Stimulated activated CD4-positive, alpha-beta T cell treated with anti-CD3 and anti-CD28 coated beads, TNF-alpha, amount 100 ng/mL, for 24 hours (primary cell): ENCODE measurements at places on chromosomes 11 and 22.

DNA sequence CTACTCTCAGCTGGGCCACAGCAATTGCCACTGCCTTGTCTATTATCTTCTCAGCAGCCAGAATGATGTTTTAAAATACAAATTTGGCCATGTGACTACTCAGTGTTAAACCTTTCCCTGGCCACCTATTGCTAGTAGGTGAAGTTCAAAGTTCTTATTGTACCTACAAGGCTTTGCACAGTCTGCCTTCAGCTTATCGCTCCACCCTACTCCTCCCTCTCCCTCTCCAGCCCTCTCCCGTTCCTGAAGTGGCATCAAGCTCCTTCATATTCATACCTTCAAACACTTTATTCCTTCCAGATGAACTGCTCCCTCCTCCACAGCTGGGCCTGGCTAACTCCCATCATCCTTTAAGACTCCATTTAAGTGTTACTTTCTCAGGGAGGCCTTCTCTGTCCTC is 37.3 kb downstream of the OR10A6 start:
- no peak for DNase-seq

DNA sequence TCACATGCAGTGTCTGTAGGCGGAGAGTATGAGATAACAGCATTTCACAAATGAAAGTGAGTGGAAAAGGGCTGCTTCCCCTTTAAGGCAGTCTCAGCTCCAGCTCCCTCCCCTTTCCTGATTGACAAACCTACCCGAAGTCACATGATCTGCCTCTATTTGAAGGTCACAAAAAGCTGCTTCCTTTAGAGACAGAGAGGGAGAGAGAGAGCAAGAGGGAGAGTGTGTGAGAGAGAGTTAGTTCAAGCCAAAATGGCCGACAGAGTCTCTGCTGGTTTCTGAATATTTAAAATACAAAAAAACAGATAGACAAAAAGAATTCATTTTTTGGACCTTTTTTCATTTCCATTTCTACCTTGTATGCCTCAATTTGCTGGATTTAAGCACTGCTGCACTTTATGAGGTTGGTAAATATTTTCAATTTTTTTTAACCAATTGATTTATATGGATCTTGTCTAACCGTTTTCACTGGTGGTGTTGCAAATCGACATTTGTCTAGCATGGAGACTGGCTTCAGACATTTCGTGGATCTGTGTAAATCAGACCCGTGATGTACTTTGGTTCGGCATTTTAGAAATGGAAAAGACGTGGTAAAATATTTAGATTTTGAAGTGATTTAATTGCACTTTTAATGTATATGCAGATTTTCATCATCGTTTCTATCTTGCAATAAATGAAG is at the start of gene TNRC6B:
Gene TNRC6B (plus strand): TSS at position 188 of the 679 bp plus-strand sequence. CDS start 211 bp downstream, at position 399.
- DNase-seq = peak; percentile 55

DNA sequence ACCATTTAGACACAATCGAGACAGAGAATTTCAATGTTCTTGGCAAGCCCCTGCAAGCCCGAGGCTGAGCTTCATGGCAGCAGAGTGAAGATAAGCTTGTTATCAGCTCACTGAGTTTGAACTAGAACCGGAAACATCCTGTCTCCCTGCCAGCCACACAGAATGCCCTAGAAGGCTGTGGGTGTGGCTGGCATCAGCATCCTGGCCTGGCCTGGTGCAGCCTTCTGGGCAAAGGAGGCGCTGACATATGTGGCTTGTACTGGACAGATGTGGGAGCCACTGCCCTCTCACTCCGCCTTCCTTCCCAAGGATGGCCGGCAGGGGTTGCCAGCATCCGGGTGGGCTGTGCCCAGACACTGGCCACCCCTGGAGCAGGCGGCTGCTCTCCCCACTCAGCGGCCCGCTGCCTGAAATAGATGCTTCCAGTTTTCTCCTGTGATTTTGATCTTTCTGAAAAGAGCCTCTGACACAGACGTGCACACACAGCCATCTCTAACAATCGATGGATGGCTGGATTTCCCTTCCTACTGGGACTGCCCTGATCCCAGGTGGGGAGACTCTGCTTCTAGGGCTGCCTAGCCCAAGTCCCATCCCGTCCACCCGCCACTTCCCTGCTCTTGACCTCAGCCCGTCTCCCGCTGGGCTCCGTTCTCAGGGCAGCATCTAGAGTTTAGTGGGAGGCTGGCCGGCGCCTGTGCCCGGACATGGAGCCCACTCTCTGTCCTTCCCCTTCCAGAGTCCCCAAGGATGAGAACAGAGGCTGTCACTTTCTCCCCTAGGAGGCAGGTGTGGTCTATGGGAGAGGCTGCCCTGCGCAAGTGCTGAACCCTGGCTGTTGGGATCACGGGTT is 149.7 kb downstream of the CTTN start:
- no peak for DNase-seq

DNA sequence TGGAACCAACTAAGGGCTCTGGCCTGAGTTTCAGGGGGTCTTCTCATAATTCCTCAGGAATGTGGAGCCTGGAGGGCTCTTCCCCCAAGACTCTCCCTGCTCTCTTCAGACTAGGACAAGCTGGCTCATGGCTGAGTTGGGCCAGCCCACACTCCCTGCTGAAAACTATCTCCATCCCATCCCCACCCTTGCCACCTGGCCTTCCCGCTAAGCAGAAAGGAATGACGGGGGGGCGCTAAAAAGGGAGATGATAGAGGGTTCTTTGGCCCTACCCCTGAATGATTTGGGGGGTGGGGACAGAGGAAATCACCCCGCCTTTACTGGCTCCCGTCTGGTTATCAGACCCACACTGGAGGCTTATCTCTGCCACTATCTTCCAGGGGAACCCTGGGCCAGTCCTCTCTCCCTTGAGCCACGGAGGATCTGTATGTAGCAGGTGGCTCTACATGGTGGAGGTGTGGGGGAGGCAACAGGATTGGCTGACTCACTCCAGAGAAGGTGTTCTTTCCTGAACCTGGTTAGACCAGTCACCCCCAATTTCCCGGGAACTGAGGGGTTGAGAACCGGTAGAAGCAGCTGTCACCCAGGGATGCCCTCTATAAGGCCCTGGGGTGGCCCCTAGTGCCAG is 5.7 kb downstream of the SMTN start:
- DNase-seq = no peak

- no peak for DNase-seq
Observed at GRCh38 chr11:65485920-65486219, 13.0 kb upstream of the MALAT1 start.

DNA sequence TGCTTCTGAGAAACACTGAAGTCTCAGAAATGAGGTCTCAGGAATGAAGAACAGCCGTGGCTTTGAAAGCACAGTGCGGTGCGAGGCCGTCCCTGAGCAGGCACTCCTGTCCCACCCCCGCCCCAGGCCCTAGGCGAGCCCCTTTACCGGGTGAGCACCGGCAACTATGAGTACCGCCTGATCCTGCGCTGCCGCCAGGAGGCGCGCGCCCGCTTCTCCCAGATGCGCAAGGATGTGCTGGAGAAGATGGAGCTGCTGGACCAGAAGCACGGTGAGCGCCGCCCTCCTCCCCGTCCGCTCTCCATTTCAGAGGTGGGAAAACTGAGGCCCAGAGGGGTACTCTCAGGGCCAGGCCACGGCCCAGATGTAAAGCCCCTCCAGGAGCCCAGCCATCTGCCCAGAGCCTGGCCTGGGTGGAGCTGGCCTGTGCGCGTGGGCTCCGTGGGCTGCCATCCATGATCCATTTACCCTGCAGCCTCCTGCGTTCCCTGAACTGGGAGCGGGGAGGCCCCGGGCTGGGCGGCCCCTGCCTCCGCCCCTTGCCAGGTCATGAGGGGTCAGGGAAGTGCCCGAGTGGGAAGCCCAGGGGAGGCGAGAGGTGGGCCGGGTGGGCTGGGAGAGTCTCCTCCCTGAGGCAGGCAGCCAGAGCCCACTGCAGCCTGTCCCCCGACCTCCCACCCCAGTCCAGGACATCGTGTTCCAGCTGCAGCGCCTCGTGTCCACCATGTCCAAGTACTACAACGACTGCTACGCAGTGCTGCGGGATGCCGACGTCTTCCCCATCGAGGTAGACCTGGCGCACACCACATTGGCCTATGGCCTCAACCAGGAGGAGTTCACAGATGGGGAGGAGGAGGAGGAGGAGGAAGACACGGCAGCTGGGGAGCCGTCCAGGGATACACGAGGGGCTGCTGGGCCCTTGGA is 9.5 kb downstream of the SLC16A8 start:
- DNase-seq = no peak

DNA sequence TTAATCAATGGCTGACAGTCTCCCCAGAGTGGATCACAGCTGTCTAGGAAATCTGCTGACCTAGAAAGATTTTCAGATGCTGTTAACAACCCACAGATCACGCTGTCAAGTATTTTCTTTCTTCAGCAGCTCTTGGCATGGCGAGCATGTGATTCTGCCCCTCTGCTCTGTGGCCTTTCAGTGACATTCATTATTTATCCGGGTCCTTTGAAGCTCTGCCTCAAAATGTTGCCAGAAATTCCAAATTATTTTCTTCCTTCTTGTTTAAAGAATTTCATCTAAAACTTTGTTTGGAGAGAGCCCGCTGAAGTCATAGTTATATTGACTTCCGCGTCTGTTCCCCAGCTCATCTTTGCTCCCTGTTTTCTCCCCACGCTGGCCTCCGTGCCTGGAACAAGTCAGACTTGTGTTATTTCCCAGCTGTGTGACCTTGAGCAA is 134.1 kb downstream of the COMMD9 start:
- no peak for DNase-seq

DNA sequence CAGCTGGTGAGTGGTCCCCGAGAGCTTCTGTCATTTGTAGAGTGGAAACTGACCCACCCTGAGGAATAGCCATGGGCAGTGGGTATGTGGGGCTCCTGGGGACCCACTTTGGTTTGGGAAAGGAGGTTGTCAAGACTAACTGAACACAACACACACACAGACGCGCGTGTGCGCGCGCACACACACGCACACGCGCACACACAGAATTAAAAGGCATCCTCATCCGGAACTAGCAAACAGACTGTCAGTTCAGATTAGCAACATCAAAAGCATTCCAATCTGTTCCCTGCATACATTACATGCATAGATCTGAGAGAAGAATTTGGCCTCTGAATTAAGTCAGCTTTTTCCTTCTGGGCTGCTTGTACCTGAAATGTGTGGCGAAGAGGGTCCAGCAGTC is 284.7 kb downstream of the ST3GAL4 start:
- no peak for DNase-seq

DNA sequence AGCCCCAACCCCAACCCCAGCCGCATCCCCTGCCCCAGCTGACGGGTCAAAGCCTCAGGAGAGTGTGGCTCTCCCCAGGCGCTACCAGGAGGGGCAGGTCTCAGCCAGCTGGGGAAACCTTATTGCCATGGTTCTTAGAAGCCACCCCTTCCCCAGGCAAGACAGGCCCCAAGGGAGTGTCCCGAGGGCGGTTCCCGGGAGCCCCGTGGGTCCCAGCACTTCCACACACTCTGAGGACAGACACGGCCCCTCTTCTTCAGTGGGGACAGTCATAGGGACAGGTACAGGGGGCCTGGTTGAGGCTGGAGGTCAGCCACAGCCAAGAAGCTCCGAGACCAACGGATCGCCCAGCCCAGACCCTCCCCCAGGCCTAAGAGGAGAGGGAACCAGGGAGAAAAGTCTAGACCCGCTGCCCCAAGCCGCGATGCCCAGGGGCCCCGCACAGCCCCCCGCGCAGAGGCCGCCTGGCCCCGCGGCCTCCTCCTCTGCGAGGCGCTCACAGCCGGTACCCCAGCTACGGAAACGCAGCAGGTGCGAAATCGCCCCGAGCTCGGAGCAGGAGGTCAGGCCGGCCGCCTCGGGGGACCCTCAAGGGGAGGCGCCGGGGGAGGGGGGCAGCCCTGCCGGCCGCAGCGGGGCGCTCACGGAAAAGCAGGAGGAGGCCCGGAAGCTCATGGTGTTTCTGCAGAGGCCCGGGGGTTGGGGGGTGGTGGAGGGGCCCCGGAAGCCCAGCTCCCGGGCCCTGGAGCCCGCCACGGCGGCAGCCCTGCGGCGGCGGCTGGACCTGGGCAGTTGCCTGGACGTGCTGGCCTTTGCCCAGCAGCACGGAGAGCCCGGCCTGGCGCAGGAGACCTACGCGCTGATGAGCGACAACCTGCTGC is 2.6 kb downstream of the KLHDC7B start:
- no peak for DNase-seq

- no peak for DNase-seq
Observed at GRCh38 chr11:74905326-74905725, 43.6 kb downstream of the XRRA1 start.

- no peak for DNase-seq
Observed at GRCh38 chr11:40338739-40339138, 1120.7 kb downstream of the LRRC4C start.

- DNase-seq = no peak
Observed at GRCh38 chr22:27380855-27381254, 420.7 kb downstream of the MN1 start.
